ENCODE measurements at places on chromosomes 2 and 18.

GRCh38 chr2:216877085-216877484 is 17.2 kb upstream of the TNP1 start:
- no peak for DNase-seq

- DNase-seq, result peak; percentile 97
These were observed 16.3 kb upstream of the ATOH8 start for GRCh38 chr2:85737481-85737880.

DNA sequence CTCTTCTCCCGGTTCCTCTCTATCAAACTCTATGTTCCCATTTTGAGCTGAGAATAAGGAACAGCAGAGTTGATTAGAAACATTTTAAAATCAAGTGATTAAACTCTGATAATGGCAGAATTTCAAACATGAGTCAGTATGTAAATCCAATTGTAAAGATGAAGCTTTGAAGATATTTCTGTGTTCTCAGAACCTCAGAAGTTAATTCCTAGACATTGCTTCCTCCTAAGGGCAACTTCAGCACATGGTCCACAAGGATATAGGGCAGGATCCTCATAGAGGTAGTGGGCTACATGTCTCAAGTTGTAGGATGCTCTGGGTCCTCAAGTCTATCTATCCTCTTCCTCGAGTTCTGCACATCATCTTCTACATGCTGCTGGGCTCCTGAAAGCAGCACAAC is 46.3 kb downstream of the QPCT start:
- no peak for DNase-seq

GRCh38 chr18:69326094-69326493 is 74.6 kb upstream of the DOK6 start:
- DNase-seq, result peak; percentile 5

DNA sequence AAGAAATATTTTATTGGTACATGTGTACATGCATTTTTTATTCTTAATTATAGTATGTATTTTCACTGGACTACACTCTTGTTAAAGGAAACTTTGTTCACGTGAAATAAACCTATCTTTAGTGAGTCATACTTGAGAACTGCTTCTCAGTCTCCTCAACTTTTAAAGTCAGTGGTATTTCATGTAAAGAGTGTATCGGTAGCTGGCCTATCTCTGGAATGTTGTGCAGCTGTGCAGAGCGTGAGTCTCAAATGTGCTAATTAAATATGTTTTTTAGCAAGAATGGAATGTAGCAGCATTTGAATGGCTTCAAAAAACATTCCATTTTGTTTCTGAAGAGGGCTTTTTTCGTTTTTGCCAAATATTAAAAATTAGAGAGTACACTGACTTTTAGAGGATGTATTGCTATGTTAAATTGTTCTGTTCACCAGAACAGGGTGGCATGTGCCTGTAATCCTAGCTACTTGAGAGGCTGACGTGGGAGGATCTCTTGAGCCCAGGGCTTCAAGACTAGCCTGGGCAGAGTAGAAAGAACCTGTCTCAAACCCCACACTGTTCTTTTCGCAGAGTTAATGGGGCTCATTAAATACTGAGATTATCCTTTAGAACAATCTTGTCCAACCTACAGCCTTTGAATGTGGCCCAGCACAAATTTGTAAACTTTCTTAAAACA is 14.3 kb downstream of the SPTBN1 start:
- peak; percentile 60 for DNase-seq

Data from GM23248 (cell line).